ENCODE measurements at places on chromosomes 3 and 15. TPM values are rescaled to one million over a fixed set of nuclear protein-coding genes. Genes with fewer than 3 reads are reported as not detected.

DNA sequence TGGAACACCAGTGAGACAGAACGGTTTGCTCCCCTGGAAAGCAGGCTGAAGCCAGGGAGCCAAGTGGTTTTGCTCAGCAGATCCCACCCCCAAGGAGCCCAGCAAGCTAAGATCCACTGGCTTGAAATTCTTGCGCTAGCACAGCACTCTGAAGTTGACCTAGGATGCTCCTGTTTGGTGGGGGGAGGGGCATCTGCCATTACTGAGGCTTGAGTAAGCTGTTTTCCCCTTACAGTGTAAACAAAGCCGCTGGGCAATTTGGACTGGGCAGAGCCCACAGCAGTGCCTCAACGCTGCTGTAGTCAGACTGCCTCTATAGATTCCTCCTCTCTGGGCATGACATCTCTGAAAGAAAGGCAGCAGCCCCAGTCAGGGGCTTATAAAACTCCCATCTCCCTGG lies 241.4 kb downstream of the GABRB3 start:
- DNase-seq = no peak

- no peak for DNase-seq
Observed at GRCh38 chr3:197846491-197846890, 55.4 kb downstream of the LRCH3 start.

GRCh38 chr3:143783851-143784370 lies 64.4 kb downstream of the SLC9A9 start:
- DNase-seq = no peak

GRCh38 chr15:88800026-88800425 lies 3.2 kb upstream of the ACAN start:
- no peak for DNase-seq

GRCh38 chr3:195075199-195075940 lies 195.6 kb downstream of the XXYLT1 start:
- DNase-seq = no peak

DNA sequence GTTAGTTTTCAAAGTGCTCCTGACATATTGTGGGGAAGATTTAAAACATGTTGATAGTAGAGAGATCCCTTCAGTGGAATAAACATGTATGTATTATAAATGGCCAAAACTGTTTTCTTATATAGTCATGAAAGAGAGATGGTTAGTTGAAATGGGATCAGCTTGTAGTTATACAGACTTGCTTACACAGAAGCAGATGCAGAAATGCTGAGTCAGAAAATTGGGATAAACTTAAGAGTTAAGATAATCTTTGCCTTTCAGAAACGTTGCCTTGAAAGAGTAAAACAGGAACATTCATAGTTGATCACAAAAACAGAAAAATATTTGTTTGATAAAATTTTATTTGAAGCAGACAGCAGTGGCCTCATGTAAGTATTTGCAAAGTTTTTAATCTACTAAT lies 433.2 kb upstream of the BCHE start:
- no peak for DNase-seq

DNA sequence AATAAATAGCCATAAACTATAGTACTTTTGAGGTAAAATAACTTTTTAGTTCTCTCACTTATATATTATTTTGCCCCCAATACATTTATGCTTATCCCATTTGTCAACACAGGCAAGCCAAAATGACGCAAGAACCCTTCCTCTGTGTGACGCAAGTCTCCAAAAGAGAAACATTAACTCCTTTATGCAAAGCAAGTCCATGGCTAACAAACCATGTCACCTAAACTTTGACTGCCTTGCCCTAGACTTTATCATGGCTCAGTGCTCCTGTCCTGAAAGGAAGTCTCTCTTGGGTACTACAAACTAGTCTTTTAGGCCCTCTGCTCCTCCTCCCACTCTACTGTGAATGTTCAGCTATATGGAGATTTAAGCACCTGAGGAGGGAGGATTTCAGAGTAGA lies 230.5 kb downstream of the UNC13C start:
- DNase-seq = peak; percentile 56

- DNase-seq = no peak
Observed at GRCh38 chr3:177055605-177056571, 141.4 kb downstream of the TBL1XR1 start.

DNA sequence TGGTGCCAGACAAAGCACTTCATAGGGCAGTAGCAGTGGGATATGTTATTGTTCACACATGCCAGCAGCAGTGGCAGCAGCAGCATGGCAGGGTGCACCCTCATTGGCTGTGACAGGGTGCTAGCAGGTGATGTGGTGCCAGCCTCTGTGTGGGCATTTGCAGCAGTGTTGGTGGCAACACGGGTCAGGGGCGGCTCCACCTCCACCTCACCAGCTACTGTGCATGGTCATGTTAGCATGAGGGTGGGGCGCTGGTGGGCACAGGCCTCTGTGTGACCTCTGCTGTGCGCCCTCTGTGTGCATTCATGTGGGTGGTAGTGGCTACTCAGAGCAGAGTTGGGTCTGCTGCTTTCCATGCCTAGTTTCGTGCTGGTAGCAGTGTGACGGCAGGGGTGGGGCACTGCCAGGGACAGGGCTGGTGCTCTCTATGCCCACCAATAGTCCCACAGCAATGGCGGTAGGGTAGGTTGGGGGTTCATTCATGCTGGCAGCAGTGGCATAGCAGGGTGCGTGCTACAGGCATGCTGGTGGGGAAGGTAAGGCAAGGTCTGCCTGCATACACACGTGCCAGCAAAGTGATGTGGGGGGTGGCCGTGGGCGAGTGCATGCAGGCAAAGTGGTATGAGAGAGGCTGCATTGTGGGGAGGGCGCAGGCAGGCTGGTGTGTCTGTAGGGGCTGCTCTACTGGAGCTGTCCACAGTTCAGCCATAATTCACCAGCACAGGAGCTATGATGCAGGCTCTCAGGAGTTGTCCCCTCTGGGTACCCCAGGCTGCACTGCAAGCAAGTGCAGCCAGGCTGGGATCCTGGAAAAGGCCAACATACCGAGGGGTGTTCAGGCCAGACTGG lies 402.7 kb downstream of the GRM7 start:
- no peak for DNase-seq

DNA sequence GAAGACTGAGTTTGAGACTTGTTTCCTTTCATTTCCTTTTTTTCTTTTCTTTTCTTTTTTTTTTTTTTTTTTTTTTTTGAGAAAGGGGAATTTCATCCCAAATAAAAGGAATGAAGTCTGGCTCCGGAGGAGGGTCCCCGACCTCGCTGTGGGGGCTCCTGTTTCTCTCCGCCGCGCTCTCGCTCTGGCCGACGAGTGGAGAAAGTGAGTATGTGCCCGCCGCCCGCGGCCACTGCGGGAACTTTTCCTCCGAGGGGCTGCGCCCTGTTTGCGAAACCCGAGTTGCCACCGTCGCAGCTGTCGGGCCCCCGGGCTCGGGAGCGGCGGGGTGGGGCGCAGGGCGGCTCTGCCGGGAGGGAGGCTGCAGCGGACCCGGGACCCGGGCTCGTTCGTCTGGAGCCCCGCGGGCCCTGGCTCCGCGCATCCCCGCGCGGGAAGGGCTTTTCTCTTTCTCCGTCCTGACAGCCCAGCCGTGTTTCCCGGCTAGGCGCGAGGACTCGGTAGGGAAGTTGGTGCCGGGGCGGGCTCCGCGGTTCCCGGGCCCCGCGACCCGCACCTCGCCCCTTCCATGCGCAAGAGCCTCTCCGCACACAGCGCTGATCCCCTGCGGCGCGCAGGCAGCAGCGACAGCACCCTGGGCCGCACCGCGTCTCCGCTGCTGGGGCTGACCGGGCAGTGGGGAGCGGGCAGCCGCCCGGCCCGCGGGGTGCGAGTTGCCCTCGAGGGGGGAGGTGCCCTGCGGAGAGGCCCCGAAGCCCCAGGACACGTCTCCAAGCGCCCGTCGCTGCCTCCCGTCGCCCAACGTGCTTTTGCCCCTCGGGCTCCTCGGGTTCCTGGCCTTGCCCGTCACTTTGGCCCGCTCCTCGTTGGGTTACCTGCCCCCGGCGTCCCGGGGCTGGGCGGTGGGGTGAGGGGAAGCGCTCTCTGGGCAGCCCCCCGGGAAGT lies 1.4 kb downstream of the IGF1R start:
- DNase-seq = no peak

The LTF gene
- total RNA-seq = not detected

The DGKG gene
- total RNA-seq = 1.0 TPM

The KLHL40 gene
- total RNA-seq = not detected

The CHST14 gene
- total RNA-seq = 20.0 TPM

The MAP6D1 gene
- total RNA-seq = 14.4 TPM
